CD4-positive, alpha-beta T cell treated with Interleukin-17A for 1 hour (primary cell): ENCODE measurements at places on chromosomes 4 and X.

GRCh38 chr4:17502756-17503155 lies 9.1 kb downstream of the QDPR start:
- no peak for DNase-seq

DNA sequence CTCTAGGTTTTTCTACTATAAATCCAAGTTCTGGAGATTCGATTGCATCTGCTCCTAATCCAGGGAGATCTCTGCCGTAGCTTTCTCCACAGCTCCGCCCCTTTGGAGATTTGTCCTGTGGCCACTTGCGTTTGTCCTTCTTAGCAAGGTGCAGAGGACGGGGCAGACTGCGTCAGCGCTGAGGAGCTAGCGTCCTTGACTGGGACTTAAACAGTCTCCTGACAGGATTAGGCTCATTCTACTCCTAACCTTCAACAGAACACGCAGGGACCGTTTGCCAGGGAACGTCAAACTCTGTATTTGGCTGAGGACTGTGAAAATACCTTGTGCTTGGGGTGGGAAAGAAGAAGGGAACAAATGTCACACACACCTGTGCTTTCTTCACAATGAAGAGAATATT lies 38.6 kb downstream of the SORBS2 start:
- DNase-seq = no peak

GRCh38 chr4:15043226-15043625 lies 40.9 kb downstream of the CPEB2 start:
- no peak for DNase-seq

DNA sequence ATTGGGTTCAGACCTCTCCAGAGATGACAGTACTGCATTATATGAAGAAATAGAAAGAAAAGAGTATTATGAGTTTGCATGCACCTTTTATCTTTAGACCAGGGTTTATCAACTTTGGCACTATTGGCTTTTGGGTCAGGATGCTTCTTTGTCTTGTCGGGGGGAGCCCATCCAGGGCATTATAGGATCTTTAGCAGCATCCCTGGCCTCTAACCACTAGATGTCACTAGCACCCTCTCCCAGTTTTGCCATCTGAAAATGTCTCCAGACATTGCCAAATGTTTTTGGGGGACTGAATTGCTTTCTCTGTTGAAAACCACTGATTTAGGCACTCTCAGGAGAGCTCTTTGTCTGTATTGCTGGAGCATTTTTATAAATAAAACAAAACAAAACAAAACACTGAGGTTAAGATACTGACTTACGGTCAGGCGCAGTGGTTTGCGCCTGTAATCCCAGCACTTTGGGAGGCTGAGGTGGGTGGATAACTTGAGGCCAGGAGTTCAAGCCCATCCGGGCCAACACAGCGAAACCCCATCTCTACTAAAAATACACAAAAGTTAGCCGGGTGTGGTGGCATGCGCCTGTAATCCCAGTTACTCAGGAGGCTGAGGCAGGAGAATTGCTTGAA lies 23.6 kb downstream of the CA5B start:
- DNase-seq = peak; percentile 61
